Mucosa of descending colon (tissue), 3 donors: ENCODE measurements at places on chromosomes 7 and 10.

- no peak for DNase-seq
These were observed 513.8 kb downstream of the MAGI2 start for GRCh38 chr7:78939669-78940068.

DNA sequence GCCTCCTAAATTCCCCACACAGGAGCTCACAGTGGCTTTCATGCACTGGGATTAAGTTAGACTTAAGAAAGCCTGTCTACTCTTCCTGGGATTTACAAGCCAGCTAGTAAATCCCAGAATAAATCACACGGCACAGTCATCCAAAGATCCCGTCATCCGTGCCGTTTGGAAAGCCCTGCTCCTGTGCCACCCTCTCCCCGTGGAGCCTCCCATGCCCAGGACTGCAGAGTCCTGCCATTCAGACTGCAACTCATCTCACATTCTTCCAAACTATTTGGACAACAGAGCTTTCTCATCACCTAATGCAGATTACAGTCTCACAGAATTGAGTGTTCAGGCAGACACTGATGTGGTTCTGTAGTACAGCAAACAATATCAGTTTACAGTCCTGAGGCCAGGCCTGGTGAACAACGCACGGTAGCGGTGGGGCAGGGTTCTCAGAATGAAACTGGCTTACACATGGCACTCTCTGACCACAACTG is 166.5 kb downstream of the EGFR start:
- no peak for DNase-seq

GRCh38 chr7:6092953-6093354 is 61.8 kb downstream of the ANKRD61 start:
- no peak for DNase-seq

DNA sequence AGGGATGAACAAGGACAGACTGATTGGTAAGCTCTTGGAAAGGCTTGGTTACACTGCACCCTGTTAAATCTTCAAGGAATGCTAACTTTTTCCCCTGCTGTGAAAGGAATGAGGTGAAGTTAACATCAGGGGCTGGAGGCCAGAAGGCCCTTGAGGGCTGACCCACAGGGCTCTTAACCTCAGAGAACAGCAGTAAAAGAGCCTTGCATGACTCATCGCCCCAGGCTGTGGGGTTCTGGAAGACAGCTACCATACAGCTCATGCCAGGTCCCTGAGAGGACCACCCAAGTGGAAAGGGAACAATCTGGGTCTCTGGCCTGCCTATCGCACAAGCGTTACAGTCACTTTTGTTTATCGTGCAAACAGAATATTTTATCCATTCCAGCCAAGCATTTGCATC is 54.4 kb downstream of the CYP2C9 start:
- DNase-seq, result no peak

DNA sequence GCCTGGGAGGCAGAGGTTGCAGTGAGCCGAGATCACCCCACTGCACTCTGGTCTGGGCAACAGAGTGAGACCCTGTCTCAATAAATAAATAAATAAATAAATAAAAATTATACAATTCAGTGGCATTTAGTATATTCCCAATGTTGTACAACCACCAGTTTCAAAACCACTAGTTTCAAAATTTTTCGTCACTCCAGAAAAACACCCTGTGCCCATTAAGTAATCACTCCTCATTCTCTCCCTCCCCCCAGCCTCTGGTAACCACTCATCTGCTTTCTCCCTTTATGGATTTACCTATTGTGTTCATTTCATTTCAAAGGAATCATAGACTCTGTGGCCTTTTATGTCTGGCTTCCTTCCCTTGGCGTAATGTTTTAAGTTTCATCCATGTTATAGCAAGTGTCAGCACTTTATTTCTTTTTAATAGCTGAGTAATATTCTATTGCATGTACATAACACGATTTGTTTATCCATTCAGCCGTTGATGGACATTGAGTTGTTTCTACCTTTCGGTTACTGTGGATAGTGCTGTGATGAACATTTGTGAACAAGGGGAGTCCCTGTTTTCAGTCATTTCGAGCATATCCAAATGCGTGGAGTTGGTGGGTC is 29.4 kb upstream of the GOLGA7B start:
- no peak for DNase-seq

DNA sequence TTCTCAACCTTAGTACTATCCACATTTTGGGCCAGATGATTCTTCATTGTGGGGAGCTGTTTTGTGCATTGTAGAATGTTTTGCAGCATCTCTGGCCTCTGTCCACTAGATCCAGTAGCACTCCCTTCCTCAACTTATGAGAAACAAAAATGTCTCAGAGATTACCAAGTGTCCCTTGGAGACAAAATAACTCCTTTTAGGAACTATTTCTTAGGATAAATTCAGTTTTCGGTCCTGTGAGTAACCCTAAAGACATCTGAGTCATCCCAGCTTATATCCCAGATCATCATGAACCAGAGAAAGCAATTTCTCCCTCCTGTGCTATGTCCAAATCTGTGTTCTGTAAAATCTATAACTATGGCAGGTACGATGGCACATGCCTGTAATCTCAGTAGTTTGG is 266.6 kb upstream of the PHYHIPL start:
- DNase-seq, result no peak

DNA sequence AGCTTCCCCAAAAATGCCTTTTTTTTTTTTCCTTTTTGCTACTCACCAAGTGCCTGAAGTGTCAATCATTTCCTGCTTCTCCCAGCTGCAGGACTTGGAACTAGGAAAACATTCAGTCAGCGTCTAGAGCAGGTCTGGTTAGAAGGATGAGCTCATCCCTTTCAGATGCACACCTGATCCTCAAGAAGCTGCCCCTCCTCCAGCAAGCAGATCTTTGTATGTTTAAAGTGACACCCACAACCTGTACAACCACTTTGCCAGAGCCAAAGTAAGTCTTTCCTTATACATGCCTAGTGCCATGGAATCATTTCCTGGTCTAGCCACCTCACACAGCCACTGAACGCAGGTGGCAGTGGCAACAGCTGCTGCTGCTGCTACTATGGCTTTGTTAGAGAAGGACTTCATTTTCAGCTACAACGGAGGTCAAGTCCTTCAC is 10.4 kb upstream of the USP54 start:
- DNase-seq, result peak; percentile 68

GRCh38 chr10:24425151-24425550 is 216.2 kb downstream of the KIAA1217 start:
- no peak for DNase-seq

DNA sequence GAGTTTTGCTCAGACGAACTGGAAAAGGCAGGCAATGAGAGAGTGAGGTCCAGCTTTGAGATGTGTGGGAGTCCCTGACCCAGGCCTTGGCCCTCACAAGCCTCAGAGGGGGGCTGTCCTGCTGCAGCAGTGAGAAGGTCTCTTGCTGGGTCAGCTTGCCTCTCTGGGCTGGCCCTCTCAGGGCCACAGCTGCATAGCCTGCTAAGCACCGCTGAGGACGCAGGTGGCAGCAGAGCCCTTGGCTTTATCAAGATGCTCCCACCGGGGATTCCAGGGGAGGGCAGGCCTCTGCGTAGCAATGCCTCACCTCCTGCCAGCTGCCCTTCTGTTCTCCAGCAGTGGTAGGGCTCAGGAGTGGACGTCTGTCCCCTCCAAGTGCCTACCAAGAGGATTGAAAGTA is 128.7 kb downstream of the COBL start:
- no peak for DNase-seq

- DNase-seq, result no peak
These were observed 175.3 kb upstream of the SEMA3E start for GRCh38 chr7:83824214-83824613.

- no peak for DNase-seq
These were observed 109.7 kb upstream of the ANLN start for GRCh38 chr7:36279926-36280315.

DNA sequence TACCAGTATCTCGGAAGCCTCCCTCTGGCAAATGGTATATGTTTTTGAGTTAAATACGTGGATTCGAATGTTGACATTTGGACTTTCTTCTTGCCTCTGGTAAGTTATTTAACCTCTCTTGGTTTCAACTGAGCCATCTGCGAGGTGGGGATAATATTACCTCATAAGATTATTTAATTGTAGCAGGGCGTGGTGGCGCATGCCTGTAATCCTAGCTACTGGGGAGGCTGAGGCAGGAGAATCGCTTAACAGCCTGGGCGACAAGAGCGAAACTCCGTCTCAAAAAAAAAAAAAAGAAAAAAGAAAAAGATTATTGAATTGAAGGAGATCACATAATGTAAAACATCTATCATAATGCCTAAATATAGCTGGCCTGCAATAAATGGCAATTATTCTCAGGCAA is 396 bp upstream of the TAF5 start:
- no peak for DNase-seq

- no peak for DNase-seq
These were observed 40.3 kb downstream of the CPVL start for GRCh38 chr7:29105752-29106668.

GRCh38 chr7:38284553-38284952 is 11.1 kb upstream of the TARP start:
- no peak for DNase-seq

DNA sequence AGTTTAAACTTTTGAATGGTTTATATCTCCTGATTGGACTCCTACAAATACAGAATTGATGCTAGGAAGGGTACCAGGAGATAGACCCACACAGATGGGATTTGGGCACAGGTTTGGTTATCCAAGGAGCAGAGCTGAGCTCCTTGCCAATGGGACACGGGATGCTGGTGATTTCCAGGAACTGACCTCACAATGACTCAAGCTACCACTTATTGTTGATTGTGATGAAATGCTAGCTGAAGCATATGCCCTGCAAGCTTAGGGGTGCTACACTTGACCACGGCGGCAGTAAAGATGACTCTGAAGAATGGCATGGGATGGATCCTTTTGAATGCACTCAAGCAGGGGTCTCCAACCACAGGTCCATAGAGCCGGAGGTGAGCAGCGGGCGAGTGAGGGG is 45.5 kb upstream of the VKORC1L1 start:
- no peak for DNase-seq

- DNase-seq, result no peak
These were observed 178.8 kb downstream of the CUX1 start for GRCh38 chr7:101996131-101996691.

DNA sequence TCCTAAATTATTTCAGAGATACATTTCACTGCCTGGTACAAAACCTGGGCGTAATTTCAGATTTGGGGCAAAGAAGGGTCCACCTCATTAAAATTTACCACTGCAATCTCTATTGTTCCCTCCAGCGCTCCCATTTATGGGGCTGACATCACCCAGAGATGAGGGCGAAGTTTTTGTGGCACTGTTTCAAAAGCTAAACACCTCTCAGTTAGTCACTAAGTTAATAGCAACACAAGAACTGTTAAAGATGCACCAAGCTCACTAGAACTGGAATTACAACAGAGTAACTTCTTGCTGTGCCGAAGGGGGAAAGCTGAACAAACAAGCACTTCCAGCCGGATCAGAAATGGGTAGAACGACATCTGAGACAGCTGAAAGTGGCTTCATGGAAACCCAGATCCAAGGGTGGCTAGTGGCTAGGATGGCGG is 179.4 kb downstream of the GATA3 start:
- DNase-seq, result no peak

DNA sequence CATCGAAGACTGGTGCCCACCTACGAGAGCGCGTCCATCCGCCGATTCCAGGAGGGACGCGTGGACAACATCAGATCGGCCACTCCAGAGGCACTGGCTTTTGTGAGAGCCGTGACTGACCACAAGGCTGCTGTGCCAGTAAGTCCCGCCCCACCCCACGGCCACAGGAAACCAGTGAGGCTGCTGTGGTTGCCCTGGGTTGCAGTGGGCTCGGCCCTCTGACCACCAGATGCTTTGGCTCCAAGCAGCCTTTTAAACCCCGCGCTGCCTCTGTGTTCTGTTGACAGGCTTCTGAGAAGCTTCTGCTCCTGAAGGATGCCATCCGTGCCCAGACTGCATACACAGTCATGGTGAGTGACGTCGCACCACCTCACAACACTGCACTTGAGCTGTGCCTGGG is 24.4 kb upstream of the C10orf53 start:
- no peak for DNase-seq

- DNase-seq, result no peak
These were observed 21.5 kb downstream of the BTAF1 start for GRCh38 chr10:91944880-91945630.

DNA sequence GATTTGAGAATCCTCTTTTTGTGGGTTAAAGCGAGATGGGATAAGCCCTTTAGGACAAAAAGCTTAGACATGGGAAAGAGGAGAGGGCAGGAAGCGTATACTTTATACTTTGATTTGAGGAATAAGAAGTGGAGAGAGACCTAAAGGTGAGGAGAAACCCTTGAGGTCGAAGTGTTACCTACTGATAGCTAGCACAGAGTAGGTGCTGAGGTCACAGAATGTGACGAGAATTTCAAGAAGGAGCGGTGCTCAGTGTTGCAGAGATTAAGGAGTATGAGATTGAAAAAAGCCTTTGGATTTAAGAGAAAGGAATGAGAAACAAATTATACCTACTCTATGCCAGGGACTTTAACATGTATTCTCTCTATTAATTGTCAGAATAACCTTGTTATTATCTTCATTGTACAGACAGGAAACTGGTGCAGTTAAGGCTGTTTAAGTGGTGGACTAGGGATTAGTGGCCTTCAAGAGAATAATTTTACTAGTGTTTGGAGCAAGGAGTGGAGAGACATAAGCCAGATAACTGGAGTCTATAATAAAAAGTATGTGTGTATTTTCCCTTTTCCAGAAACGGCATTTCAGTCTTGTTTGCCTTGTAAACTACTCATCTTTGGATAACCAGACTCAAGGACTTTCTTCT is 8.8 kb downstream of the CAPZA2 start:
- no peak for DNase-seq

DNA sequence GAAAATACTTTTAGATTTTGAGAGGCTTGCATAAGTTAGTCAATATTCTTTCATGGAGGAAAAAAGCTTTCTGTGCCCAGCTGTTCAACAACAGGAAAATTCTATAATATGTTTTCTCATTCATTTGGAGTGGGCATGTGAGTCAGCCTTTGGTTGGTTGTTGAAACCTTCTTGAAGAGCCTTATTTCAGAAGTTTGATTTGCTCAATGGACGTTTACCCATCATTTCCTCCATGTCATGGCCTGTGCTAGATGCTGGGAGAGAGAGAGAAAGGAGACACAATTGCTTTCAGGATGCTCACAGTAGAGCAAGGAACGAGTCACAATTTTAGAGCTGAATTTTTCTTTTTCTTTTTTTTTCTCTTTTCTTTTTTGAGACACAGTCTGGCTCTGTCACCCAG is 181.7 kb downstream of the PRKCQ start:
- no peak for DNase-seq

GRCh38 chr10:76111986-76112825 is 680.8 kb downstream of the LRMDA start:
- no peak for DNase-seq
